ENCODE measurements at places on chromosomes 5 and 9. TPM values are rescaled to one million over a fixed set of nuclear protein-coding genes. Genes with fewer than 3 reads are reported as not detected.

Gene SPATA31C1
- not detected for total RNA-seq

Gene SEMA5A
- total RNA-seq, result not detected

Gene ORM2
- total RNA-seq, result not detected

Gene MOB3B
- 0.73 TPM for total RNA-seq

Gene FAM81B
- not detected for total RNA-seq

All from naive thymus-derived CD8-positive, alpha-beta T cell (primary cell).